Natural killer cell treated with Interleukin-12 subunit alpha and Interleukin-12 subunit beta and Interleukin-15 and Interleukin-18, amount 100 ng/mL, for 72 hours (primary cell): ENCODE measurements at places on chromosomes 6 and 20. TPM values are rescaled to one million over a fixed set of nuclear protein-coding genes. Genes with fewer than 3 reads are reported as not detected.
A peak's percentile ranks its signal among the peaks of the same experiment; 100 is the strongest.

The LRRC1 gene
- 3.0 TPM for total RNA-seq

The COL21A1 gene
- total RNA-seq, result not detected

DNA sequence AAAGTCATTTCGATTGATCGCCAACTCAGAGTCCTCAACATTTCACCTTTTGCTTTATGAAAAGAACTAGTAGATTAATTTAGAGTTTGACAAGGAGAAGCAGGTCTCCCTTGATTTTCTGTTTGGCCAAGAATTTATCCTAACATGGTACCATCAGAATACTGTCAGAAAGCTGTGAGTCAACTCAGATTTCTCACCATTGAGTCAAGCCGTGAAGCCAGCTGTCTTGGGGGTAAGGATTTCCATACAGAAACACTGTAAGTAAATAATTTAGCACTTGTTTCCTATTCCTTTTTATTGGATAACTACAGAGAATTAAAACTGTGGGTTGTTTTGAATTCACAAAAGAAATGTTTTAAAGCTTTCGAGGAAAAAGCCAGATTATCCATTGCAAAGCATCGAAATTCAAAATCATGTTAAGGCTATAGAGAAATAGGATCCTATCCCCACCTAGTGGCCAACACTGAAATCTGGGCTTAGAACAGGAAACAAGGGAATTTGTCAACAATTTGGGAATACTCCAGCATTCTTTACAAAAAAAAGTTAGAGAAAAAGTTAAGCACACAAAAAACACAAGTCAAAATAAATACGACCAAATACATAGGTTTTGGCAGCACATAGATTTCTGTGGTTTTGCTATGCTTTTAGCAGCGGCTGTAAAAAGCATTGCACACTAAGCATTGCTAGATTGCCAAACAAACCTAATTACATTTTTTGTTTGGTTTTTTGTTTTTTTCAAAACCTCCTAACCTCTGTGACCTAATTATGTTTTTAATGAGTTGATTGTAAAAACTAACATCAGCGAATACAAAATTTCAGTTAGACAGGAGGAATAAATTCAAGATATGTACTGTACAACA lies 44.2 kb downstream of the COL11A2 start:
- H3K4me3 ChIP-seq, result no peak overlapping the region
- H3K36me3 ChIP-seq, result peaks cover 8% of the 10 kb centered on the region
- peaks cover 10% of the 10 kb centered on the region for H3K4me1 ChIP-seq
- H3K27ac ChIP-seq, result no peak overlapping the region
- peaks cover 11% of the 10 kb centered on the region for H3K27me3 ChIP-seq

The ADA gene
- 31.9 TPM for total RNA-seq

DNA sequence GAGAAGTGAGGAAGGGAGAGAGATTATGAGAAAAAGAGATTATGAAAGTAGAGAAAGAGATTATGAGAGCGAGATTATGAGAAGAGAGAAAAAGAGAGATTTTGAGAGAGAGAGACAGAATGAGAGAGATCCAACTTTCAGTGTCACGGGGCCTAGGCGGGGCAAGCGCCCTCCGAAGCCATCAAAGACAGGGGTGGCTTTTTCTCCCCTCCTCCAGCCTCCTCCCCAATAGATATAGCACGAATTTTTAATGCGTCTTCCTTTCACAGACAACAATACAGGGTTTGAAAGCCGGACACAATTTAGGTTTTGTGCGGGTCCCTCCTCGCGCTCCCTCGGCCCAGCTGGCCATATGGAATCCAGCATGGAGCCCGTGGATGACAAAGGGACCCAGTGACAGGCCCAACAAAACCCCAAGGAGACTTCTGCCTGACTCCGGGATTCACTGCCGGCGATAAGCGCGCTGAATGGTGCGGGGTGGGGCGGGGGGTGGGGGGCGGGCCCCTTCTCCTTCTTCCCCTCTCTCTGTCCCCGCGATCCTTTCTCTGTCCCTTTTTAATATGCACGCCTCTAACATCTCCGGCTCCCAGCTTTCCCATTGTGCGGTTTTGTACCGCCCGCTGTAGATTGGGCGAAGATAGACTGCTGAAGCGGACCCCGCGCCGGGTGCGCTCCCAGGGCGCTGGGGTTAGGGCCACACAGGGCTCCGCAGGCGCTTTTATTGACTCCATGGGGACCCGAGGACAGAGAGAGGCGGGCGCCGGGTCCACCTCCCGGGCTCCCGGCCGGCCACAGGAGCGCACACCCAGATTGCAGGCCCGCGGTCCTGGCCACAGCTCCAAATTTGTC lies 5.4 kb downstream of the NKX2-2 start:
- DNase-seq, result no peak
- H3K36me3 ChIP-seq, result no peaks in the 10 kb centered on the region
- peaks cover 55% of the 10 kb centered on the region for H3K27me3 ChIP-seq
- H3K4me1 ChIP-seq, result peaks cover 13% of the 10 kb centered on the region
- no peak overlapping the region for H3K4me3 ChIP-seq

The DOK5 gene
- total RNA-seq, result 0.39 TPM

The BTN1A1 gene
- total RNA-seq, result not detected

- H3K27ac ChIP-seq, result no peak overlapping the region
- no peak overlapping the region for H3K4me3 ChIP-seq
- no peaks in the 10 kb centered on the region for H3K4me1 ChIP-seq
- no peak for DNase-seq
Observed at GRCh38 chr6:112804638-112805330, 457.7 kb downstream of the RFPL4B start.

The PLN gene
- total RNA-seq, result not detected

DNA sequence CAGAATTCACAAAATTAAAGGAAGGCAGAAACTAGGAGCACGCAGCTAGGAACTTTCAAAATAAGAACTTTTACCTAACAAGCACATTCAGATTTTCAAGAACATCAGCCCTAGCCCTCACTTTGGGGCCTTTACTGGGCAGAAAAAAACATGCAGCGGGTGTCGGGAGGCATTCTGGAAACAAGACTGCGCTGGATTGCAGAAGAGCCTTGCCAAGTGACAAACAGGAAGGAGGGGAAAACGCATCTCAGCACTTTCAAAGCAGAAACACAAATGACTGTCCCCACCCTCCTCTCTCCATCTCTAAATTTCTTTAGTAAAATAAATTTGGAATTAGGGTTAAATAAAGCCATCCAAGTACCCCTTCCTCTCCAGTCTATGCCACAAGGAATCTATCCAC lies 74.6 kb upstream of the RREB1 start:
- no peaks in the 10 kb centered on the region for H3K4me1 ChIP-seq
- no peak for DNase-seq
- no peak overlapping the region for H3K4me3 ChIP-seq
- H3K27me3 ChIP-seq, result peaks cover 15% of the 10 kb centered on the region

DNA sequence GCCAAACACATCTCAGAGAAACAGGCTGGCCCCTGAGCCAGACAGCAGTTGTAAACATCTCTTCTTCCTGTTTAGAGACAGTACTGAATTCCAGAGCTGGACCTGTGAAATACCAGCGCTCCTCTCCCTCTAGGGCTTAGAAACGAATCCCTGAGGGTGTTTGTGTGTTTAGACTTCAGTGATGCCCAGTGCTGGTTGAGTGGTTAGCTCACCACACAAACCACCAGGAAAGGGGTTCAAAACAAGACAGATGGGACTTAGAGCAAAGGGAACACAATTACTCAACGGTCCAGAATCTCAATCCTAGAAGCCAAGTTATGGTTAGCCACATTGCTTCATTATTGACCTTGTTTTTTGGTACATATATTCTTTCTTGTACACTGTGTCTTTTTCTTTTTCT lies 108.7 kb upstream of the TMEM170B start:
- H3K27me3 ChIP-seq, result peaks cover 3% of the 10 kb centered on the region
- H3K4me3 ChIP-seq, result peak overlapping the region; percentile 9
- peaks cover 25% of the 10 kb centered on the region for H3K4me1 ChIP-seq
- peak overlapping the region; percentile 4 for H3K27ac ChIP-seq

DNA sequence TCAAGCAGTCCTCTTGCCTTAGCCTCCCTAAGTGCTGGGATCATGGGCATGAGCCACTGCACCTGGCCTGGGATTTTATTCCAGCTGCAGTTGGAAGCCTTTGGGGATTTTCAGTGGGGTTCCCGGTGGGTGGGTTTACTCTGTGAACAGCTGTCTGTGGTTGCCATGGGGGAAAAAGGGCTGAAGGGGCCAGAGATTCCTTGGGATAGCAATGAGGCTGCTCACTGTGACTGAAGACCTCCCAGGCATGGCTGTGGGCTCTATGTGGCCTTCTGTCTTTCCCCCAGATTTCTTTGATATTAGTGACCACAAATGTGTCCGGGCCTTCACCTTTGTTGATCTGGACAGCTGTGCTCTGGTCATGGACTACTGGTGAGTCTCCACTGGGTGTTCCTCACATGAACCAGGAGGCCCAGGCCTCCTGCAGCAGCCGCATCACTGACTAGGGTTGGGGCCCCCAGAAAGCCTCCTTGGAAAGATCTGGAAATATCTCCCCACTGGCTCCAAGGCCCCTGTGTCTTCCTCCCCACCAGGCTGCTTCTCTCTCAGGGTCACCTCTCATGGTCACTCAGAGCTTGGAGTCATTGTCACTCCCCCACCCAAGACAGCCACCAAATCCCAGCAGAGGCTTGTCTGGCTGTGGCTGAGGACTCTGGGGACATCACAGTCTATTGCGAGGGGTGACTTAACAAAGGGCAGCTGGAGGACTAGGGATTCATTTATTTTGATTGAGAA lies 33.4 kb downstream of the EFCAB8 start:
- no peak for DNase-seq
- no peaks in the 10 kb centered on the region for H3K27me3 ChIP-seq
- H3K27ac ChIP-seq, result no peak overlapping the region
- no peak overlapping the region for H3K4me3 ChIP-seq
- peaks cover 2% of the 10 kb centered on the region for H3K4me1 ChIP-seq

The RSPH9 gene
- not detected for total RNA-seq

The TTK gene
- total RNA-seq, result 27.4 TPM

The HCRTR2 gene
- total RNA-seq, result not detected

The VGLL2 gene
- total RNA-seq, result not detected

- no peak overlapping the region for H3K4me3 ChIP-seq
- H3K36me3 ChIP-seq, result no peaks in the 10 kb centered on the region
- no peak overlapping the region for H3K27ac ChIP-seq
- no peak for DNase-seq
- H3K4me1 ChIP-seq, result peaks cover 7% of the 10 kb centered on the region
Observed at GRCh38 chr20:38982291-38982690, 20.1 kb downstream of the DHX35 start.

The EDN1 gene
- 0.20 TPM for total RNA-seq

GRCh38 chr6:1503811-1504210 lies 105.9 kb upstream of the FOXC1 start:
- no peaks in the 10 kb centered on the region for H3K36me3 ChIP-seq
- no peaks in the 10 kb centered on the region for H3K4me1 ChIP-seq
- H3K27ac ChIP-seq, result no peak overlapping the region
- H3K27me3 ChIP-seq, result no peaks in the 10 kb centered on the region
- no peak for DNase-seq
- no peak overlapping the region for H3K4me3 ChIP-seq

DNA sequence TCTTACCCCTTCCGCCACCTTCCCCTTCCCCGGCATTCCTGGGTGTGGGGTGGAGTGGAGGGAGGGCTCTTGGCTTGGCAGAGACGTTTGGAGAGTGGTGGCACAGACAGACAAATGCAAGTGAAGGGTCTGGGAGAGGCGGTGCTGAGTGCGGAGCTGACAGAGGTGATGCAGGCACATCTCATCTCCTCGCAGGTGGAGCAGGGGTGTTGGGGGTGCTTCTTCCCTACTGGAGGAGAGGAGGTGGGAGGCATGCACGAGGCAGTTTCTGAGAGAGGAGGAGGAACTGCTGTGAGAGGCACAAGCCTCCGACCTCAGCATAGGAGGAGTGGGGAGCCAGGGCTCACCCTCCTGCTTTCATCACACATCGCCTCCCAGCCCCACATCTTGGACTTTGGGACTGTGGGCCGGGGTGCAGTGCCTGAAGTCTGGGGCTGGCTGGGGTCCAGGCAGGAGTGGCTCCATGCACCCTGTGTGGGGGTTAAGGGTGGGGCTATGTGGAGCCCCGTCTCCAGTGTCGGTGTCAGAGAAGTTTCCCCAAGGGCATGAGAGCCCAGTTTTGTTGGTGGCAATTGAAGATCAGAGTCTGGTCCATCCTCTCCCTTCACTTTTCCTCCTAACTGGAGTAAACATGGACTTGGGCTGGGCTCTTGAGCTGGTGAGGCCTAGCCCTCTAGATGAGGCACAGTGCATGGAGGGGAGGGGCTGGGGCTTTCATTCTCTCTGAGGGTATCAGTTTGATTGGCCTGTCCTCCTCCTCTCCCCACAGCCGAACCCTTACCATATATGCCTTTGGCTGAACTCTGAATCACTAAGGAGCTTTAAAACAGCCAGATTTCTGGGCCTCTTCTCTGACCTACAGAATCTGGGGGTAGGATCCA lies 20.2 kb upstream of the SLC22A7 start:
- H3K27me3 ChIP-seq, result peaks cover 32% of the 10 kb centered on the region
- no peak for DNase-seq
- H3K27ac ChIP-seq, result no peak overlapping the region
- H3K4me3 ChIP-seq, result no peak overlapping the region
- H3K36me3 ChIP-seq, result no peaks in the 10 kb centered on the region

The SMLR1 gene
- total RNA-seq, result not detected

DNA sequence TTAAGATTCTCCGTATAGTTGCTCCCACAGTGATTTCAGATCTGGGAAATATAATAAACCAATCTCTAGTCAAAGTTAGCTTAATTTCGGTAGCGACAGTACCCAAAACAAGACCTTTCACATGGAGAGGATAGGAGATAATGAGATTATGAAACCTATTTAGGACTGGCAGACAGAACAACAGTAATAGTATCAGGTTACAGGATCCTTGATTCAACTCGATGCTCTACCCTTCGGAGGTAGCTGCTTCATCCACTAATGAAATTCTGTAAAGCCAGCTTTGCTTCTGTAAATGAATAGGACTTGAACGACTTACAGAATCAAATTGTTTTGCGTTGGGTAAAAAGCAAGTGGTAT lies 534 bp upstream of the AKIRIN2 start:
- peaks cover 37% of the 10 kb centered on the region for H3K4me1 ChIP-seq
- H3K4me3 ChIP-seq, result peak overlapping the region; percentile 99
- peak overlapping the region; percentile 98 for H3K27ac ChIP-seq
- peaks cover 20% of the 10 kb centered on the region for H3K36me3 ChIP-seq
- H3K27me3 ChIP-seq, result no peaks in the 10 kb centered on the region

DNA sequence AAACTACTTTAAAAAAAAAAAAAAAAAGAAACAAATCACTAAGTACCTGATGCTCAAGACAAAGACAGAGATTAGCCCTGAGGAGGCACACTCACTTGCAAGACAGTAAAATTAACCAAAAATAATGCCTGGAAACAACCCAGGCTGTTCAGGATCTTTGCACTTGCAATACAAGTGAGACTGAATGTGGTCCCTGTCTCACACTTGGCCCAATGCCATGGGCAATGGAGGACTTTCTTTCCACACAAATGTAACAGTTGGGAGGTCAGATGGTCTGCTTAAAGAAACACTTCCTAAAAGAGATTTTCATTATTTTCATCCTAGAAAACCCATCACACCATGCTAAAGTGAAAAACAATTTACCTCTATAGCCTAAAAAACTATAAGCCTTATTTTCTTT lies 16.2 kb downstream of the STAU1 start:
- no peak overlapping the region for H3K4me3 ChIP-seq
- no peak for DNase-seq
- H3K4me1 ChIP-seq, result peaks cover 28% of the 10 kb centered on the region
- H3K27ac ChIP-seq, result peak overlapping the region; percentile 35

- H3K36me3 ChIP-seq, result peaks cover 7% of the 10 kb centered on the region
- no peak overlapping the region for H3K27ac ChIP-seq
- no peak overlapping the region for H3K4me3 ChIP-seq
- no peak for DNase-seq
Observed at GRCh38 chr6:20566109-20566508, 31.9 kb downstream of the CDKAL1 start.

The ID1 gene
- total RNA-seq, result 0.52 TPM

GRCh38 chr20:1846341-1846740 lies 48.9 kb upstream of the SIRPA start:
- no peaks in the 10 kb centered on the region for H3K4me1 ChIP-seq
- no peak for DNase-seq
- H3K4me3 ChIP-seq, result no peak overlapping the region
- no peaks in the 10 kb centered on the region for H3K36me3 ChIP-seq
